NCI-H510A treated with DMSO at 0.1 percent for 48 hours (cell line): ENCODE measurements at places on chromosomes 13 and 19.

GRCh38 chr19:36060430-36060829, 5.7 kb downstream of the WDR62 start:
- DNase-seq = no peak

DNA sequence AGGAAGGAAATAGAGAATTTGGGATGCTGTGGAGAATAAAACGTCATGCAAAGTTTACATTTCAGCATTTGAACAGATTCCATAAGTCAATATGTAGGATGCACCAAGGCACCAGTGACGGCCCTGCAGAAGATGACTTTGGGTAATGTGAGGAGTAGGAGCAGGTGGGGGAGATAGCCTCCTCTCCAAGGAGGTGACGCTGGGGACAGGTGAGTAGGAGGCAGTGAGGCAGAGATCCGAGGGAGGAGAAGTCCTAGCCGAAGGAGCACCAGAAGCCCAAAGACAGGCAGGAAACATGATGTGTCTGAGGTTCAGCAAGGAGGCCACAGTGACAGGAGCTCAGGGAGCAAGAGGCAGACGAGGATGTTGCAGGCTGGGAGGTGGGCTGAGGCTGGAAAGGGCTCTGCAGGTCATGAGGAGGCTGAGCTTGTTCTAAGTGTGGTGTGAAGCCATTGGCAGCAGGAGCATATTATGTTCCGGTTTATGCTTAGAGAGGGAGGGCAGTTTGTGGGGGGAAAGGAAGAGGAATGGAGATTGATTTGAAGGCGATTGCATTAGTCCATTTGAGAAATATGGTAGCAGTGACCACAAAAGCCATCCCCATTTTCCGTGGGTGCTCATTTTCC, 55.7 kb upstream of the C1QTNF9 start:
- no peak for DNase-seq

DNA sequence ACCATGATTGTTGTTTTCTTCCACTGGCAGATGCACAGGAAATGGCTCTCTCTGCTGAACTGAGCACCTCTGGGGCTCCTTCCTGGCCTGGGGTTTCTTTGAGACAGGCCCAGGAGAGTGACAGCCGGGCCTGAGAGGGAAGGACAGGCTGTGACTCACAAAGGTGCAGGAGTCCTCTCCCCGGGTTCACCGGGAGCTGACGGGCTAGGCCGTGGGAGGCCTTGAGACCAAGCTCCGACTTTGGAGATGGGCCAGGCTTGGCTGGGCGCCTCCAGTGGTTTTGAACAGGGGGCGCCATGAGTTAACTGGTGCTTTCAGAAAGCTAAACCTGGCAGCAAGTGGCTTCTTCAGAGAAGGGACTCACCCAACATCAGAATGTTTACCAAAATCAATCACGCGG, 143.4 kb downstream of the URI1 start:
- no peak for DNase-seq

DNA sequence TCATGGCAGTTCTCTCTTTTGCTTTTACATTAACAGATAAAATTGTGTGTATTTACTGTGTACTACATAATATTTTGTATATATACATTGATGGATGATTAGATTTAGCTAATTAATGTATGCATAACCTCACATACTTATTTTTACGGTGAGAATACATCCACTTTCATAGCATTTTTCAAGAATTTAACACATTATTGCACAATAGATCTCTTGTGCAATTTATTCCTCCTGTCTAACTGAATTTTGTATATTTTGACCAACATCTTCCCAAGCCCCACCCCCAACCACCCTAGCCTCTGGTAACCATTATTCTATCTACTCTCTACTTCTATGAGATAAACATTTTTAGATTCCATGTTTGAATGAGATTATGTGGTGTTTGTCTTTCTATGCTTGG, 194.7 kb downstream of the RBM26 start:
- DNase-seq = no peak

DNA sequence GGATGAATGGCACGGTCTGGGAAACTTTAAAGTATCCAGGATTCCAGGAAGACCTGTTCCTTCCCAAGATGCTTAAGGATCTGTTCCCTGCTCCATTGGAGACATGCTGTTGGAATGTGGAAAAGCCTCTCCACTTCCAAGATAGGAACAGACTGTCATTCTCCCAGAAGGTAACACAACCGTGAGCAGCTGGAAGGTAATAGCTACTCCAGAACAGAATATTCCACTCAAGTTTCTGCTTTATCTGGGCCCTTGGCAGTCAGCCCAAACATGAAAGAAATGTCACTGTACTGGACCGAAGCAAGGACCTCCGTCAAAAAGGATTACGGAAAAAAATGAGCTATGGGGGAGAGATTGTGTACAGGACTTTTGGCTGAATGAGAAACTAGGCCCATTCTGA, 420.9 kb upstream of the NBEA start:
- DNase-seq = no peak

DNA sequence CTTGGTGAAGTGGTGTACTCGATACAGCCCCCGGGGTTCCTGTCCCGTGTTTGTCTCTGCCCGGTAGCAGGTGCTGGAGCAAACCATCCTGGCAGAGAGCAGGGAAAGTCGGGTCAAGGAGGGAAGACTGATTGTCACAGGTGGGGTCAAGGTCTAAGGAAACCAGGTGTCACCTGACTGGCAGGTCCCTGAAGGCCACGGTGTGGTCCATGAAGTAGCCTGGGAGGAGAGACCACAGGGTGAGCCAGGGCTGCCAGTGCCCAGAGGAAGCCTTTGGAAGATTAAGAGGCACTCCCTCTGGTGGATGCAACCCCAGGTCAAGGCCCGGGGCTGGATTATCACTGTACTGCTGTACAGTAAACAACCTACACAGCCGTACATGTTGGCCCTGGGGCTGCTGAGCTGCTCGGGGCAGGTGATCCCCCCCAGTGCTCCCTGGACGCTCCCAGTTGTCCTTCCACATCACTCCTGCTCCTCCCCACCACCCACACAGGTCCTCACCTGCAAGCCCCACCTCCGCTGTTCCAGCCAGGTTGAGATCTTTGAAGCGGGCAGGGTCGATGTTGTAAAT, 6.0 kb upstream of the CCER2 start:
- no peak for DNase-seq

DNA sequence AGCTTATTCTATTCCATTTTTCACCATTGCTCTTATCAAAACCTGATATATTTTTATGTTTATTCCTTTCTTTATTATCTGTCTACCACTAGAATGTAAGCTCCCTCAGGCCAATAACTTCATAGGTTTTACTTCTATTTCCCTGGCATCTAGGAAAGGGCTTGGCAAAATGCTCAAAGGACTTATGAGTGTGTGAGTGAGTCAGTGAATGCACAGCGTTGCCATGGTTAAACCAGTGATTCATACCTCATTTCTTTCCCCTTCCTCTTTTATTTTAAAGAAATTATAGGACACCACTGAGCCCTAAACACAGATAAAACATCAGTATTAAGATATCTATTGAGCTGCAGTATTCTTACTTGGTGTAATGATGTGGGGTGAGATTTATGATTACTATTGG, 162.1 kb downstream of the GPC6 start:
- no peak for DNase-seq

GRCh38 chr19:45251452-45252354, 632 bp downstream of the MARK4 start:
- no peak for DNase-seq

GRCh38 chr19:31269425-31270127, 79.7 kb downstream of the TSHZ3 start:
- no peak for DNase-seq

GRCh38 chr19:55434356-55434919, 8.7 kb downstream of the SHISA7 start:
- no peak for DNase-seq

DNA sequence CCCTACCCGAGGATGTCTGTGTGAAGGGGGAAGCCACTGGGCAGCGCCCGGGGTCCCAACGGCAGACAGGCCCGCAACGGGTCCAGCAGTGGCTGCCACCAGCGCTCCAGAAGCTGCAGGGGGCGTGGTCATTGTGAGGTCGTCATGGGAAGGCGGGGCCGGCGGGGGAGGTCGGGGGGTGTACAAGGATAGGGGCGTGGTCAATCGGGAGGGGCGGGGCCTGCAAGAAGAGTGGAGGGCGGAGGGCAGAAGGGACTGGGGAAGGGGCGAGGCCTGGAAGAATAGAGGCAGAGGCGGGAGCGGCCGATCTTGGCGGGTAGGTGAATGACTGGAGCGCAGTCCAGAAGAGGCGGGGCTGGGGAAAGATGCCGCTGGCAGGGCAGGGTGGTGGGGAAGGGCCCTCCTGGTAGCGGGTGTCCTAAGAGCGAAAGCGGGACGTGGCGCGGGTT, 4.4 kb downstream of the FUZ start:
- DNase-seq = peak; percentile 58

DNA sequence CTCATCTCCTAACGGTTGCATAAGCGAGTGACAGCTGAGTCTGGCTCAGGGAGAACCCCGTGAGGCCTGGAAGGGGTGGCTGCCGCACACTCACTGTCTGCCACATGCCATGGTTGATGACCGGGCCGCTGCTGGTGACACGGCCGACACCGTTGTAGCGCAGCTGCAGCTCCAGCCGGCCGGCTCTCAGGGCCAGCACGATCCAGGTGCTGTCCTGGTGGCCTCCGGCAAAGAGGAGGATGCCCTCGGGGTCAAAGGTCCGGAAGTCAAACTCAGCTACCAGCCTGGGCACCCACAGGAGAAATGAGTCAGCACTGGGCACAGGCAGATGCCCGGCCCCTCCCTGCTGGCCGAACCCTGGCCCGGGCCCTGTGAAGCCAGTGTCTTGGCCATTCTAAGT, 31.7 kb downstream of the GAS6 start:
- no peak for DNase-seq

DNA sequence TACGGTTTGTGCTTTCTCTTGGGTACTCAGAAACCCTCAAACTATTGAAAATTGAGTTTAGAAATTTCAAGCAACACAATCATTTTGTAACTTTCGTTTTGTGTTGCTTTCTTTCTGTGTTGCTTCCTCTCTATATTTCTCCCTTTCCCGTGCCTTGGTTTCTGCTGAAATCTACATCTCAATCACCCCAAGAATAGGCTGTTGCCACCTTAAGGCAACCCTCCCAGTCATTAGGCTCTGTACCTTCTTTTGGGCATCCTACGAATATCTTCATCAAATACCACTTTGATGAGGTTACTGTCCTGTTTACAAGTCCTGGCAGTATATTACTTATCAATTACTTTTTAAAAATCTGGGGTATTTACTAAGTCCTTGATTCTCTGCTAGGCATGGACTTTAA, 621.6 kb downstream of the GPC6 start:
- no peak for DNase-seq

DNA sequence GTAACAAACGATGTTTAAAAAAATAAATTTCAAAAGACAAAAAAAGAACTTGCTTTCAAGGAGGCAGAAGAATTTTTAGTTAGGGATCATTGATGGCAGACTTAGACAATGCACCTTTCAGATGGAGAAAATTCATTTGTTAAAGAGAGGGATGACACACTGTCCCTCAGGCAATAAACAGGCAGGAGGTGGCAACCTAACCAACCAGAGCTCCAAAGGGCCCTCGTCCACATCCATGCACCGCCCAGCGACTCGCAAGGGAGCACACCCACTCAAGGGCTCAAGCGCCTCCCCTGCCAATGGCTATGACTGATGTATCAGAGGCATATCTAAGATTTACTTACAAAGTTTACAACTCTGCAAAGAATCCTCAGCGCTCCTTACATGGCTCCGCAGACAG, 81.9 kb downstream of the TUBGCP3 start:
- no peak for DNase-seq

DNA sequence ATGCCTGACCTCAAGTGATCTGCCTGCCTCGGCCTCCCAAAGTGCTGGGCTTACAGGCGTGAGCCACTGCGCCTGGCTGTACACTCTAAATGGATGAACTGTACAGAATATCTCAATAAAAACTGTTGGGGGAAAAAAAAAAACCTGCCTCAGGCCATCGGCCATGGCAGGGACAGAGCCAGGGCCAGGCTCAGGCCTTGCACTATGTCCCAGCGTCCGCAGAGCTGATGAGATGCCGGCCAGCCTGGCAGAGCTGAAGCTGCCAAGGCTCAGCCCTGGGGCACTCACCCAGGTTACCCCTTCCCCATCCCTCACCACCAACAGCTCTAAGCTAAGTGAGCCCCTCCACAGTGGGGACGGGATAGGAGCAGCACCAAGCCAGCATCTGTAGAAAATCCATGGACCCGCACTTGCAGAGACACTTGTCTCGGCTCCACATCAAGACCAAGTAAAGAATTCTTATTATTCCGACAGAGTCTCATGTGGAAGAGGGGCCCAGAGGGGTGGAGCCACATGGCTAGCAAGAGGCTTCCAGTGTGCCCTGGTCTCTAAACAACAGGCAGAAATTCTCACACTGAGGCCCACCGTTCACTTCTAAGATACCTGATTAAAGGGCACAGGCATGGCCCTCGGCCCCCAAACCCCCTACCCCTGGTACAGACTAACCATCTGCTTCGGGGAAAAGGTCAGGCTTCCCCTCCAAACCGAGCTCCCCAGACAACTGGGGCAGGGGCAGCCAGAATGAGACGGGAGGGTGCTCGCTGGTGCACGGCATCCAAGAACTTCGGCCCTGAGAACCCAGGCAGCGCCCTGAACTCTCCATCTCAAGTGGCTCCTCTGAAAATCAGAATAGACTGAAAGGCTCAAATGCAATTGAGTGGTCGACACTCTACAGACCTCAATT, 5.8 kb downstream of the PPP6R1 start:
- DNase-seq = peak; percentile 36

- DNase-seq = no peak
These were observed 5.0 kb downstream of the RNF113B start for GRCh38 chr13:98171900-98172589.

GRCh38 chr13:95524264-95524901, 28.1 kb upstream of the CLDN10 start:
- no peak for DNase-seq

- no peak for DNase-seq
These were observed 491.8 kb downstream of the DIAPH3 start for GRCh38 chr13:59671881-59672280.

DNA sequence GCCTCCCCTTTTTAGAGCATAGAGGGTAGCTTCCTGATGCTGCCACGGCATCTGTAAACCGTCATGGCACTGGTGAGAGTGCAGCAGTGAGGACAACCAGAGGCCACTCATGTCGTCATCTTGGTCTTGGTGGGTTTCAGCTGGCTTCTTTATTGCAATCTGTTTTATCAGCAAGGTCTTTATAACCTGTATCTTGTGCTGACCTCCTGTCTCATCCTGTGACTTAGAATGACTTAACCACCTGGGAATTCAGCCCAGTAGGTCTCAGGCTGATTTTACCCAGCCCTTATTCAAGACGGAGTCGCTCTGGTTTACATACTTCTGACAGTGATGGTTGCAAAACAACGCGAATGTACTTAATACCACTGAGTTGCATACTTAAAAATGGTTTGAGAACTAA, 14.4 kb upstream of the FBN3 start:
- no peak for DNase-seq

DNA sequence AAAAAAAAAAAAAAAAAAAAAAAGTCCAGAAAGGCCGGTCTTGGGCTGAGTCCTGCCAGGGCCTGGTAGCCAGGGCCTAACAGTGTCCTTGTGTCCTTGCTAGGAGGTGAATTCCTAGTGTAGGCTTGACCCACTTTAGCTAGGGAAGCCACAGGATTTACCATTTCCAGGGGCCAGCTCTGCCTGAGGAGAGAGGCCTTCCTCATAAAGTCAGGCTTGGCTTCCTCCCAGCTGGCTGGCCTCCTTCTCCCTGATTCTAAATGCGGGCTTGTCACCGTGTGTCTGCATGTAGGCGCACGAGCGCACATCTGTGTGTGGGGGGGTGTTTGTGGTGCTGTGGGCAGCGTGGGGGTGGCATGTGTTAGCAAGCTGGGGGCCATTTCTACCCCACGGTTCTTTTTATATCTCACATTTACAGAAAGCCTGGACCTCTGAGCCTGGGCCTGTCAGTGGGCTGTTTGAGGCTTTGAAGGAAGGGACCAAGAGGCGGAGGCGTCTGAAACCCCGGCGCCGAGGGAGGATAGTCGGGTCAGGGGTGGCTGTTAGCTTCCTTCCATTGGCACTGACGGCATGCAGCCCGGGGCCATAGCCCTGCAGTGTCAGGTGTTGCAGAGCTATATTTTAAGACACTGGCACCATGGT, 31.7 kb downstream of the IER2 start:
- DNase-seq = no peak
